ENCODE measurements at places on chromosomes 12 and 14.

- peak; percentile 58 for DNase-seq
Observed at GRCh38 chr14:69090187-69090789, 62.6 kb downstream of the DCAF5 start.

DNA sequence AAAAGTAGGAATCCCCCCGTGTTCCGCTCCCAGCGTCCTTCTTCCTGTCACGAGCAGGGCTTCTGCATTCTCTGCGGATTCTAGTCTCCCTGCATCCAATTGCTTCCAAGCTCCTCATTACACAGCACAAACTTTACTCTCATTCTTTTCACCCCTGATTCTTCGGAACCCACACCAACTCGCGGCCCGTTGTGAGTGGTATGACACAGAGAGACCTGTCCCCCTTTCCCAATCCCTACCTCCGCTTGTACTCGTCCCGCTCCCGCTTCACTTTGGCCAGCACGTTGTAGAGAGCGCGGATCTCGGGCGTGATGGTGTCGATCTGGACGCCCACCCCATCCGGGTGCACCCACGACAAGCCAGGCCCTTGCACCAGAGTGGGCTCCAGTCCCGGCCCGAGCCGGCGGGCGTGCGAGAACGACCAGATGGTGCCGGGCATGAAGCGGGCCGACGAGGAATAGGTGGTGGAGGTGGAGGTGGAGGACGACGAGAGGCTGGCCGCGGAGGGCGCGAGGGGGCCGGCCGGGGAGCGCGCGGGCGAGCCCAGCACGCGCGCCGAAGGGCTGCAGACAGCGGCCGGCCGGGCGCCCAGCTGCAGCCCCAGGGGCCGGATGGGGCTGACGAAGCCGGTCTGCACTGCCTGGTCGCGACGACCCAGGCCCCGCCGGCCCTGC is 687 bp downstream of the IFFO1 start:
- DNase-seq: peak; percentile 23

DNA sequence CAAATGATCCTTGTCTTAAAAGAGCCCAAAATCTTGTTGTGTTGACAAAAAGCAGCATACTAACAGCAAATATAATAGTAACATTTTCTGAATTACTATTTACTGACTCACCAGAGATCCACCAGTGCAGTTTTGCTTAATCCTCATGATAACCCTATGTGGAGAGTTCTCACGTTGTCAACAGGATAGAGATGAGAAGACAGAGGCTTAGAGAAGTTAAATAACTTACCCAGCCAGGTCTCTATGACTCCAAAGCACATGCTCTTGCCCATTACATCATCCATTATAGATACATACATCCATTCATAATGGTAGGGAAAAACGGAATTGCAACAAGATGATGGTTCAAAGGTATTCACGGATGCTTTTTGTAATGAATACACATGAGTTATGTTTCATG is 111.9 kb downstream of the PAX9 start:
- peak; percentile 73 for DNase-seq

DNA sequence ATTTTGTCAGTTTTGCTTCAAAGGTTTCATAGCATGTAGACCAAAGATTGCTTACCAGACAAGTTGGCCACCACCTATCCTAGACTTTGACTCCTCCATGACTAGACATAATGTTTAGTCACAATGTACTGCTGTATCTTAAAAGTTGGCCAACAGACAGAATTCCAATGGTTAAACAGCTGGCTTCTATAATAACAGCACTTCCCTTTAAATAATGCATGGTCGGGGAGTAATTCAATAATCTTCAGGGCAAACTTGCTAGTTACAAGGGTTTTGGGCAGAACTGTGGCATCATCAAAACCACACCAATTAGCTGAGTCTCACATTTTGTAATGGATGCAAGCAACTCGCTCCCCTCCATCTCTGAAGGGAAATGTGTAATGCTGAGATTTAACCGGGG is 56.9 kb downstream of the IGF1 start:
- DNase-seq: no peak

DNA sequence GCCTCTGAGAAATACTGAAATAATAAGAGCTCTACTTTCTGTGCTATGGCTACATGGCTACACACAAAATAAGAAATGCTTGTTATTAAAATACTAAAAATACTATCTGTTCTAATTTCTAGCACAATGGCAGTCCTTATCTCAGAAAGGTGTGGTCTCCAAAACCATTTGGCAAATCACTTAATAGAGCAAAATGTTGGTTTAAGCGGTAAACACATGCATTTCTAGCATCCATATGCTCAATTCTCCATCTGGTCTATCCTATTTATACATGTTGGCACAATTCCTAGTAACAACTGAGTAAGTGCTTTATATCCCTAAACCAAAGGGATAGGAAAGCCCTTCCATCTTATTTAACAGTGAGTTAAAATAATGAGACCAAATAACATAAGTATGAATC is 107.0 kb downstream of the PAPLN start:
- DNase-seq: no peak

DNA sequence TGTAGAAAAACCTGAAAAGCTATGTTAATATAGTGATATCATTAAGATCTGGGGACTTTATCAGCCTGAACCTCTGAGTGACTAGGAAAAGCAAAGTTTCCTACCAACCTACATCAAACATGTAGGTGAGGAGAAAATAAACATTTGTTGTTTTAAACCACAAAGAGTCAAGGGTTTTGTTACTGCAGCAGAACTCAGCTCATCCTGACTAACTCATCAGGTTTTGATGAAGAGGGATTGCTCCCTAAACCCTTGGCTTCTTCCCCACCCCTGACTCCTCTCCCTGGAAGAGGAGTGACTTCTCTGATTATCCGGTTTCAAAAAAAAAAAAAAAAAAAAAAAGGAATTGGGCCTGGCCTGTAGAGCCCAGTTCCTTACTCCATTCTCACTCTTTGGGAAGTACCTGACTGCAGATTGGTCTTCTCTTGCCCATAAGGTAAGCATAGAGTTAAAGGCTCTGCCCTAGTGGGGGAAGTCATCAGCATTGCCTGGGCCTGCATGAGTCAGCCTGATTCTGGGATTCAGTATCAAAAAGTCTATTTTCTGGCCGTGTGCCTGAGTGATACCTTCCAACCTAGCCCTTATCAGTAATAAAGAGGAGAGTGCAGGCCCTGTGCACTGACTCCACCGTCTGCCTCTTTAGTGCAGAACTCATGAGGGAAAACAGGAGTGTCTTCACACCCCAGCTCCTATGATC is 16.9 kb downstream of the BDKRB1 start:
- DNase-seq: peak; percentile 64

DNA sequence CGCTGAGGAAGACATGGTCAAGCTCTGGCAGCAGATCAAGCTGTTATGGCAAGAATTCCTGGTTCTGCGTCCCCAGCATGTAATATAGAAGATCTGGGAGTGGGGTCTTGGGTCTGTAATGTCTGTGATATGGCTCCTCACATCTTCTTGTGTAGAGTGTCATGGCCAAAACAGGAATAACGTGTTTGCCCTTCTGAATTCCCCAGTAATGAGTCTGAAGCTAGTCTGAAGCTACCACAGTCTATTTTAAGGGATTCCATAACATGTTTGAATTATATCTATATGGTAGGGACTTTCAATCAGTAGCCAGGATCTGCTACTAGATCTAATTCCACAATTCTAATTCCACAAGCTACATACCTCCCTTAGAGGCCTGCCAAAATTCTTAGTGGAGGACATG is 31.4 kb upstream of the SOX5 start:
- no peak for DNase-seq

- DNase-seq: peak; percentile 65
Observed at GRCh38 chr14:56659964-56660551, 80.5 kb downstream of the TMEM260 start.

DNA sequence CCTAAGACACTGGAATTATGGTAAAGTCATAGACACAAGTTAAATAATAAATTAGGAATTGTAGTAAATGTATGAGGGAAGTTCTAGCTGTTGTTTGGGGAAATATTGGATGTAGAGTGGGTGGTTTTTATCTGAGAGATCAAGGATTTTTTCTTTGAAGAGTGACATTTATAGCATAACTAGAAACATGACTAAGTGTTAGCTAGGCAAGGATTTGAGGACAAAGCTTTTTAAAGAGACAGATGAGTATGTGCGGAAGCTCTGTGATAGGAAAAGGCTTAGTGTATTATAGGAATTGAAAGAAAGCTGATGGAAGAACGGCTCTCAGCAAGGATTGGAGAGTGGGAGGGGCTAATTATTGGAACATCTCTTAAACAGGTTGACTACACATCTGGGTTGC is 24.5 kb downstream of the PDZRN4 start:
- no peak for DNase-seq

DNA sequence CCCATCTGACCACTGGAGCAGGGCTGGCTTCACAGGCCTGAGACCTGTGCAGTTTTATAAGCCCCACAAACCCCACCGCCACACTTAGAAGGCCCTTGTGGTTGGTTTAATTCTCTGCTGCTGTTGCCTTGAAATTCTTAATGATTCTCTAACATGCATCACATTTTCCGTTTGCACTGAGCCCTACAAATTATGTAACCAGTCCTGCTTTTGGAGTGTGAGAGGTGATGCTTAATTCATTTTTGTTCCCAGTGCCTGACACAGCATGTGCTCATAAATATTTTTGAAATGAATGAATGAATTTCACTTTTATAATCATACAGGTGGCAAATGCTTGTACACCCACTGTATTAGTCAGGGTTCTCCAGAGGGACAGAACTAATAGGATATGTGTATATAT is 52.8 kb upstream of the PLXNC1 start:
- no peak for DNase-seq

DNA sequence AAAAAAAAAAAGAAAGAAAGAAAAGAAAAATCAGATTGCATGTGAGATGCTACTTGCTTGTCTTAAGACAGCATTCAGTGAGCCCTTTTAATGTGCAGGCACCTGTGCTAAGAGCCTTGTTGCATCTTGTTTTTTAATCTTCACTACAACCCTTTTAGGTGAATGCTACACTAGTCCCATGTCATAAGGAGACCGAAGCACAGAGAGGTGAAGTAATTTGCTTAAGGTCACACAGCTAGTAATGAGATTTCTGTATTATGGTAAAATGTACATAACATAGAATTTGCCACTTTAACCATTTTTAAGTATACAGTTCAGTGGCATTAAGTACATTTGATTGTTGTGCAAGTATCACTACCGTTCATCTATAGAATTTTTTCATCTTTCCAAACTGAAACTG is 32.1 kb upstream of the PWP1 start:
- no peak for DNase-seq

DNA sequence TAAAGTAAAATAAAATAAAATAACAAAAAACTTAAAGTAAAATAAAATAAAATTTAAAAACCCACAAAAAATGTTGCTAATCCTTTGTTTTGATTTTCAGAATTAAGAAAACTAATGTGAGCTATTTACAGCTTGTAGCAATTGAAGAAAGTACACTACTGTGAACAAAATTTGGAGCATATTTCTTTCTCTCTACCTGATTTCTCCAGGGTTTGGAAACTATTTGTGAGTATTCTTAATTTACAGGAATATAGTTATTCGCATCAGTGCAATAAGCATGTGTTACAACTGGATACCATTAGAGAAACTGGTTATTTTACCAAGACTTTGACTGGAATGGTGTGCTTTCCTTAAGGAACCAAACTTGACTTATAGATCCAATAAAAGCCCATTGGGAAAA is 86.1 kb upstream of the CNOT2 start:
- DNase-seq: no peak
